ENCODE measurements at places on chromosomes 7 and 10. TPM values are rescaled to one million over a fixed set of nuclear protein-coding genes. Genes with fewer than 3 reads are reported as not detected.

Gene OR2A12
- total RNA-seq, result not detected

GRCh38 chr10:86217371-86218080, 149.1 kb downstream of the GRID1 start:
- no peak for DNase-seq

DNA sequence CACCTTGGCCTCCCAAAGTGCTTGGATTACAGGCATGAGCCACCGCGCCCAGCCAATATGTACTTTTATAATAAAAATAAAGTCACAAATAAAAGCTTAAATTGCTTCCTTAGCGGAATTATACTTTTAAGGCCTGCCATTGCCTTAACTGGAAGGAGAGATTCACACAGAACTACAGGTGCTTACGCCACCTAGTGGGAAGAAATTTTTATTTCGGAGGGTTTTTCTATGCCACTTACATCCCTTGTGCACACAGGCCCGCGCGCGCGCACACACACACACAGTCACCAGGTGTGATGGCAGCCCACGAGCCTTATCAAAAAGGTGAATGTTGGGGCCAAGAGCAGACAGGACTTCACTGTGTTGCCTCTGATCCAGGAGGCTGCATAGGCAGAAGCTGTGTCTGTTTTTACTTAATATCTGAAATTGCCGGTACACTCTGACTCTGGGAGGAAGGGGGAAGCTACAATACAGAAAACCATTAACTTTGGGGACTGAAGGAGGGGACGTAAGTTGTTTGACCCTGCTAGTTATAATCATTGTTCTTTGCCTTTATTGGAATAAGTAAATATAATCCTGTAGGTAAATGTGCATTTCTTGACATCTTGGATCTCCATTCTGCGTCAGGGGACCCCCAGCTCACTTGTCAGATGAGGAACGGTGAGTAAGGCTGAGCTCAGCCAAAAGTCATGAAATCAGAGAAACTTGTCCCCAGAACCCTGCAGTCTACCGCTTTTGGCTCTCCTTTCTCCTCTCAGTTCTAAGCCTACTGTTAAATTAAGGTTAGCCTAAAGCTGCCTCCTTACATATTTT, 87.1 kb downstream of the SLC16A9 start:
- peak; percentile 78 for DNase-seq

- no peak for DNase-seq
These were observed 47.2 kb upstream of the PPP2R2D start for GRCh38 chr10:131853610-131853964.

GRCh38 chr10:103765981-103766380, 89.4 kb downstream of the SH3PXD2A start:
- no peak for DNase-seq

Gene SLC13A1
- not detected for total RNA-seq

DNA sequence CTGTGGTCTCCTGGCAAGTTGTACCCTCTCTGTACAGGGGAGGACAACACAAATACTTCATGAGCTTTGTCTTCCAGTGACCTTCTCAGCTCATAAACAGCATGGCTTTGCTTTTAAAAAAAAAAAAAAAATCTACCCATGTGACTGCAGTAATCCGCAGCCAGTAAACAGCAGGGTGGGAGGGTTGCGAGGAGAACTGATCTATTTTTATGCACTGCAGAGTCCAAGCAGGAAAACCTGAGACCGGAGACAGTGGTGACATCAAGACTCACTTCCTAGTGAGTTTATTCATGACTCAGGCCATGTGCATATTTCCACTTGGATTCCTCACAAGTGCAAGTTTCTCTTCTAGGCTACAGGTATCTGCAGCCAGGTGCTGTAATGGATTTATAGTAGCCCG, 127.9 kb downstream of the NRF1 start:
- peak; percentile 67 for DNase-seq

DNA sequence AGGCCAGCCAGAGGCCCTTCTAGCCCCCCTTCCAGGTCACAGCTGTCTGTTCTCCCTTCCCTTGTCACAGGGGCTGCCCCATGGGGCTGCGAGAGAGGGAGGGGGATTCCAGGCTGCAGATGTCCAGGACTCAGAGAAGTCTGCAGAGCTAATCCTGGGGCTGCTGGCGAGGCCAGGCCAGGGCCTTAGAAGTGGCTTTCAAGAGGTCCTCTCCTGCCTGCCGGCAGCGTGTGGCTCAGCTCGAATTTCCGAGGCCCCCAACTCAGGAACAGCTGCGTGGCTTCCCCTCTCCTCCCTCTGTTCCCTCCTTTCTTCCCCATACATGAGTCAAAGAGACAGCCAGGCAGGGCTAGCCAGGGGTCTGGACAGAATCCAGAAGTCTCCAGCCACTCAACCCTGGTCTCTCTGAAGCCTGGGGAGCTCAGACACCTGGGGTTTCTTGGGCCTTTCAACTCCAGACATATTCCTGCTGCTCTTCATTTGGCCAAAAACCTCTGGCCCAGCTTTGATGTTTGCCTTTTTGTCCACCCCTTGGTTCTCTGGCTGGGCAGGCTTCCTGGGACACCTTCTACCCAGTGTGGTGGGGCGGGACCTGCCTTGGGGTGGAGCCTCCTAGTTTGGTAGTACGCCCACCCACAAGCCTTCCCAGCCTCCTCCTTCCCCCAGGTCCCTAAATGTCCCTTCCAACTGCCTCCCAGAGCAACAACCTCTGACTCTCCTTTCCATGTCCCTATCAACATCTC, 21.8 kb upstream of the EIF5AL1 start:
- peak; percentile 95 for DNase-seq

DNA sequence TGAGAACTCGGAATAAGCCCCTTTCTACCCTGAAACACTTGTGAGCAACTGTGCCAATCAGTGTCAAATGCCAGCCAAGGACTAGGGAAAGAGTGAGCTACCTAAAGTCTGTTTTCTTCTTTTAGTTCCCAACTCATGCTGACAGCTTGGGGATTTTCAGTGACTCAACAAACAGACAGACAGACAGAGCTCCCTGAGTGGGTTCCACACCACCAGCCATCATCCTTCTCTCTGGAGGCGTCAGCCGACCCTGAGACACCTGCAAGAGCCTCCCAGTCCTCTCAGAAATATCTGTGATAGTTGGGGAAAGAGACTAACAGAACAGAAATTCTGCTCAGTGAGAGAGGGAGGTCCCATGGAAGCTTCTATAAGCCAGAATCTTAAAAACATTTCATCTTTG, 49.5 kb downstream of the GATA3 start:
- no peak for DNase-seq

GRCh38 chr10:31186225-31187000, 132.6 kb upstream of the ZEB1 start:
- peak; percentile 69 for DNase-seq

- peak; percentile 89 for DNase-seq
These were observed 3.5 kb downstream of the RASSF4 start for GRCh38 chr10:44962870-44963738.
